ENCODE measurements at places on chromosomes 4 and X.

- no peak for DNase-seq
Measured at GRCh38 chr4:57231781-57232180, 121.6 kb upstream of the IGFBP7 start.

- no peak for DNase-seq
Measured at GRCh38 chr4:101969965-101970364, 179.4 kb downstream of the BANK1 start.

DNA sequence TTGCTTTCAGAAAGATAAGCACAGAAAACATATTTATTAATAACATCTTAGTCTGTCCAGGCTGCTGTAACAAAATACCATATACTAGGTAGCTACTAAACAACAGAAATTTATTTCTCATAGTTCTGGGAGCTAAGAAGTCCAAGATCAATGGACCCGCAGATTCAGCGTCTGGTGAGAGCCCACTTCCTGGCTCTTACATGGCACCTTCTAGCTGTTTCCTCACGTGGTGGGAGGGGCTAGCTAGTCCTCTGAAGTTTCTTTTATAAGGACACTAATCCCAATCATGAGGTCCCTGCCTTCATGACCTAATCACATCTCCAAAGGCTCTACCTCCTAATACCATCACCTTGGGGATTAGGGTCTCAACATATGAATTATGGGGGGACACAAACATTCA lies 57.2 kb upstream of the AFF2 start:
- no peak for DNase-seq

DNA sequence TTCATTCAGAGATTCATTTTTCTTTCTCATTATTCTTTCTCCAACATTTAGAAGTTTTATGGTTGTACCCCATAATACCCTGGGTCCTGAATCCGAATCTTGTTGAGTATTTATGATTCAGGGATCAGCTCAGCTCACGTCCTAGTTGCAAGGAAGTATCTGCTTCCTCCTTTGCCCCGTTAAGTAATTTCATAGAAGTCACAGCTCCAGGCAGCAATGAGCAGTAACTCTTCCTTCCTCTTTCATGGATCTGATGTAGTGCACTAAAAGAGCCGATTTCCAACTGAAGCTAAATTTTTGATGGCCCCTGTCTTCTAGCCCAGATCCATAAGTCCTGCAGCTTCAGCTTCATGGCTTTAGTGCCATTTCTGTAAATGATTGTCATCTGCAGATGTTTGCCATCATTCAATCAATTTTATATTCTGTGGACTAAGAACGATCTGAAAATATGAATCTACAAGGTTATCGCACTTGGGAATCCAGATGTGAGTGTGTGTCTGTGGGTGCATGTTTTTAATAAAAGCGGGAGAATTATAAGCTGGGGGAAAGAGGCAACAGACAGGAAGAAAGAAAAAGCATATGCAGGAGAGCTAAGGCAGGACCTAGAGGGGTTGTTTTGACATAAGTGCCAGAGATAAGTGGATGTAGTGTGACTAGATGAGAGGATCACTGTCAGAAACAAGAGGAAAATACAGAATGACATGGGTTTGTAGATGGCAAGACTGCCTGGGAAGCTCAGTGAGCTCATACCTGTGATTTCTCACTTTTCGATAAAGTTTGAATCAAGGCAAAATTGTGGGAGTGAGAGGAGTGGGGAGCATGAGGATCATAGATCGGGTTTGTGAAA lies 17.5 kb downstream of the VEGFD start:
- DNase-seq = no peak

DNA sequence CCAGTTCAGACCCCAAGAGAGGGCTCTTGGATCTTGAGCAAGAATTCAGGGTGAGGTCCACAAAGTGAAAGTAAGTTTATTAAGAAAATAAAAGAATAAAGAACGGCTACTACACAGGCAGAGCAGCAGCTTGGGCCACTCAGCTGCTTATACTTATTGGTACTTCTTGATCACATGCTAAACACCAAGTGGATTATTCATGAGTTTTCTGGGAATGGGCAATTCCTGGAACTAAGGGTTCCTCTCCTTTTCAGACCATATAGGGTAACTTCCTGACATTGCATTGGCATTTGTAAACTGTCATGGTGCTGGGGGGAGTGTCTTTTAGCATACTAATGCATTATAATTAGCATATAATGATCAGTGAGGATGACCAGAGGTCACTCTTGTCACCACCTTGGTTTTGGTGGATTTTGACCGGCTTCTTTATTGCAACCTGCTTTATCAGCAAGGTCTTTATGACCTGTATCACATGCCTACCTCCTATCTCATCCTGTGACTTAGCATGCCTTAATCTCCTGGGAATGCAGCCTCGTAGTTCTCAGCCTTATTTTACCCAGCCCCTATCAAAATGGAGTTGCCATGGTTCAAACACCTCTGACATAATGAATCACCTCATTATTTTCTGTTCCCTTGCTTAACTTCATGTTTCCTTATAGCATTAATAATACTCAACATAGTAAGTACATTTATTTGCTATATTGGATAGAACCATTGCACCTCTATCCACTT lies 476.3 kb downstream of the DTHD1 start:
- no peak for DNase-seq

GRCh38 chrX:132025041-132025440 lies 1.9 kb downstream of the STK26 start:
- no peak for DNase-seq

- DNase-seq = no peak
Measured at GRCh38 chr4:162392946-162393345, 229.1 kb upstream of the FSTL5 start.

DNA sequence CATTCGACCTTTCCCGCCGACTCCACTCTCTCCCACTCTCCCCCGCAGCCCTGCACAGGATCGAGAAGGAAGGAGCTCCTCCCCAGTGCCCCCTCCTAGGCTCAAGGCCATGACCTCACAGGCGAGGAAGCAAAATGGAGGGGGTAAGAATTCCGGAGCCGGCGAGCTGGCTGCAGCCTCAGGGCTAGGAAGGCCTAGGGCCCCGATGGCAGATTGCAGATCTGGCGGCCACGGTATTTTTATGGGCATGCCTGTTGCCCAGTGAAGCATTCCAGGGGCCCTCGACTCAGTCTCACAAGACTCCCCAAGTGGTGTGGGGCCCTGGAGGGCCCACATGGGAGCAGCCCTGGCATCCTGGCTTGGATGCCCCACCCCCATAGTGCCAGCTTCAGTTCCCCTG lies 942 bp upstream of the L1CAM start:
- DNase-seq = no peak

- DNase-seq = peak; percentile 92
Measured at GRCh38 chr4:137531986-137532868, at the start of gene PCDH18. Gene PCDH18, minus strand, starts transcription at chr4:137532494. Its CDS starts 406 bp downstream, at chr4:137532088.

DNA sequence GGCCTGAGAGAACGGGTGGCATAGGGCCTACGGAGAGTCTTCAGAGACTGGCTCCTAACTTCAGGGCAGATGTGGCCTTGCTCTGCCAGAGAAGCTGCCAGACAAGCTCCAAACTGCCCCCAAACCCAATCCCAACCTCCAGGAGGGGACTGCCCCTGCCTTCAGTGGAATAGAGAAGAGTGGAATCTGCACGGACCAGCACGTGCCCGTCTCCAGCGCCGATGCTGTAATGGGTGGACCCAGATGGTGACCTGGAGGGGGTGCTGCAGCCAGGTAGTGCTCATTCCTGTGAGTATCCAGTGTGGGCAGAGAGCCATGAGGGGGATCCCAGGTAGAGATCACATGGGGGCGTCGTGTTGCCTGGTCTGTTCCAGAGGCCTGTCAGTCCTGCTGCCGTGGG lies 73.2 kb upstream of the NKX1-1 start:
- DNase-seq = no peak

Data from neuronal stem cell (in vitro differentiated cells).